ENCODE measurements at places on chromosomes 11 and 22.

- no peak for DNase-seq
These were observed 11.0 kb downstream of the RPL27A start for GRCh38 chr11:8693555-8693954.

DNA sequence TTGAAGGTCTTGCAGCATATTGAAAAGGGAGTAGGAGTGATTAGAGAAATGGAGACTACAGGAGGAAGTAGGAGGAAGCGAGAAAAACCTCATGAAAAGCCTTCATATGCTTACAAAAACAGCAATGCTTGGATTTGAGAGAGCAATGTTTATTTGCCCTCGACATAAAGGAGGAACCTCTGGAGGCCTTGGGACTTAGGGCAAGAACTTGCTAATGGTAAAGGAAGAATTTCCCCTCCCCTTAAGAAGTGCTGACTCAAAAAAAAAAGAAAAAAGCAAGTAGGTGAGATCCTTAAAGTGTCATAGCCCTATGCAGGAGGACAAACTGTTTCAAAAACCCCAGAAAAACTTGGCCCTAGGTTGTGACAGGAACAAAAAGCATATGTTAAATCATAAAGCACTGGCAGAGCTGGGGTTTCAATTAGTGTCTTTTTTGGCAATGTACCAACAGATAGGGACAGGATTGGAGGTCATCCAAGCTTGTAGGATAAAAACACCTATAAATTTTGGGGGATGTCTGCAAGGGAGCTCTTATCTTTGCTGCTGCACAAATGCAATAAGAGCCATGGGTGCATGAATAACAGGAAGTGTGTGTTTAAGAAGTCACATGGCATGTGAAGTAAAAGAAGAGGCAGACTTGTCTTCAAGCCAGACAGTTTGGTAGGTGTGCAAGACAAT is 4.9 kb downstream of the GLYAT start:
- no peak for DNase-seq

- no peak for DNase-seq
These were observed 266.9 kb downstream of the SOX6 start for GRCh38 chr11:16089481-16089880.

DNA sequence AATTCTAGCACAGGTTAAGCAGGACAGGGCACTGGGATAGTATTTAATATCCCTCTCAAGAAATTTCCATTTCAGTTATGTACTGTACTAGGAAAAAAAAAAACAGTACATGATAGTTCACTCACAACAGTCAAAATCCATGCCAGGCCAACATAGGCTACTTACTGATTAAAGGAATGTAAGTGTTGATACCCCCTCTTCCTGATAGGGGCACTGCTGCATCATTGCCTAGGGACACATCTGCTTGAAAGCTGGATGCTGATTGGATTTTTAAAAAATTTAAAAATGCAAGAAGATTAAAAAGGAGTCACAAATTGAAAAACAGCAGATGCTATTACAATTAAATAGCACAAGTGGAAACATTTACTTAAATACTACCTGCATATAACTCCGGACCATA is 43.4 kb downstream of the APOL5 start:
- DNase-seq: no peak

DNA sequence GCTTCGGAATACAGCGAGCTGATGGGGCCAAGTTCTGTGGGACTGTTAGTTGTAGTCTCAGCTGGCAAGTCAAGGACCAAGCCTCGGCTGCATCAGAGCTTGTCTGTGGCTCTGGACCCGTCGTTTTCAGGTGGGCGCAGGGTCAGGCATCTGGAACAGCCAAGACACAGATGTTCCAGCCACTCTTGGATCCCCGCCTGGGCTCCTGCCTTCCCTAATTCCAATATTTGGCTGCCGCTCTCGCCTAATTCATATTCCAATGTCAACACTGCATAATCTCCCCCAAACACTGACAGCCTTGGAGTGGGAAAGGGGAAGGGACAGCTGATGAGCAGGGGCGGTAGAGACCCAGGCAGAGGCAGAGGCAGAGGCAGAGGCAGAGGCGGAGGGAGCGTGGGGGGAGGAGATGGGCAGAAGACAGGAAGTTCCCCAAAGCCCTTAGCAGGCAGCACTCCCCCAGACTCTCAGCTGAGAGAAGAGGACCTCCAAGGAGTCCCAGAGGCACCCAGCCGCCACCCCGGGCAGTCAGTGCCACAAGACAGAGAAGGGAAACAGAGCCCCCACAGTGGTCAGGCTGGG is 49.6 kb upstream of the SLC35C1 start:
- DNase-seq: no peak

- no peak for DNase-seq
These were observed 220.2 kb downstream of the TBC1D22A start for GRCh38 chr22:46982635-46983034.

DNA sequence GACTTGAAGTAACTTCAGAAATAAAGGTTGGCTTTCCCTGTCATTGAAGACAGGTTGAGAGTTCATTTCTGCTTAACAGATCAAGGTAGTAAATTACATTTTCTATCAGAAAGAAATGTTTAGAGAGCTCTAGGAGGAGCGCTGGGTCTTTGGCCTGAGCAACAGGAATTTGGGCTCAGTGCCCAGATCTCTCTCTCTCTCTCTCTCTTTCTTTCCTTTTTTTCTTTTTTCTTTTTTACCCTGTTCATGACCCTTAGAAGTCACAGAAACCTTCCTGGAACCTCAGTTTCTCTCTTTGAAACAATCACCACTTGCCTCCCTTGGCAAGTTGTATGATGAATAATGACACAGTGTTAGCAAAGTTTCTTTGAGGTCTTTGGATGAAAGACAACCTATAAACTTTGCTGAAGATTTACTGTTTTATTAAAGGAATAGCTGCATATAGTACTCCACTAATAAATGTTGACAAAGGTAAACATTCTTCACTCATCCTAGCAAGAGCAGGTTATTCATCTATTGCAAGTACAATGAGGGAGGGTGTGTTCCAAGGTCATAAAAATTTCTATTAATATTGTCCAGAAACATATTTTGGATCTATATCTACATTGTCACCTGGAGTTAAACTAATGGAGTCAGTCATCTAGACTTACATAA is 35.5 kb upstream of the RASSF10 start:
- DNase-seq: no peak

DNA sequence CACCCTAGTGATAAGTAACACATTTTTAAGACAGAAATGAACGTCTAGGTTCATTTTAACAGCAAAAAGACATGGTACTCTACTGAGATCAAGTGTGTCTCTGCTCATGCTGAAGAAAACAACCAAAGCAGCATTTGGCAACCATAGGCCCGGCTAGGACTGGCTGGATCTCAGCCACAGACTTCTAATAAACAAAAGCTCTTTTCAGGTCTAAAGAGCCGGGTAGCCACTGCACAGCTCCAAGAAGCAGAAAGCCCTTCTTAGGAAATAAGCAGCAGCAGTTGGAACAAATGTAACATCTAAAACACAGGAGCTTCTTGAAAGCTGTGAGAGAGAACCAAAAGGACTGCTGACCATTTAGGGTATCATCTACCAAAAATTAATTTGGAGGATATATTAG is 37.6 kb downstream of the PITPNB start:
- no peak for DNase-seq

- no peak for DNase-seq
These were observed 80.5 kb upstream of the LINC01488 start for GRCh38 chr11:69400771-69401590.

DNA sequence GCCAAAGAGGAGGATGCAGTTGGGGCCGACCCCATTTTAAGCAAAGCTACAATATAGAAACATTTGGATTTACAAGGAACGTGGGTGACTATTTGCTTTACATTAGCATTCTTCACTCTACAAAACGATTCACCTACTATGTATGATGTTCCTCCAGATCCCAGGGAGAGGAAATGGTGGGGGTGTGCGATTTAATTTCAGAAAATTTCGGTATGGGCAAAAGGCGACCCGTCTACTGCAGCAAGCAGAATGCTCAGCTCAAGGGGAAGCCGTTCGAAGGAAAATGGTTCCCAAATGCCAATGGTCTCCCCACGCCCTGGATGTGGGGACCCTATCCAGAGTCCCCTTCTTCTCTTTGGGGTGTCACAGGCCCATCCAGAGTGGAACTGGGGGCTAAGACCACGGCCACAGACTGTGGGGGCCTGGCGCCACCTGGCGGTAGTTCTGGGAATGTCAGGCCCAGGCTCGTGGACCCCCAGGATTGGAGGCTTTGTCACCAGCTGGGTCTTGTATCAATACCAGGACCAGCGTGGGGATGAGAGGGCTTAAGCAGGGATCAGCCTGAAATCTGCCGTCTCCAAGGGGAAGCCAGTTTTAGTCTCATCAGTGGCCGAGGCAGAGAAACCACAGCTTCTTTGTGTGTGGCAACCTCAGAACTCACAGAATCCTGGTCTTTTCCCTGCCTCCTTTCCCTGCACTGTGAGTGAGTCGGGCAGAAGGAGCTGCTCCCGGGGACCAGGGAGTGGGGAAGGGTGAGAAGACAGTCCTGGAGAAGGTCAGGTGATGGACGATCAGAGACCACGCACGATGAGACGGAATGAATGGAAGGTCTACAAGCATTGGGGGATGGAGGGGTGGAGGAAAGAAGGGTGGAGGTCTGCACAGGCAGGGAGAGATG is 8.4 kb downstream of the LRRC10B start:
- DNase-seq: peak; percentile 26

GRCh38 chr22:43411869-43412807 is at the start of gene MPPED1:
Gene MPPED1, plus strand, starts transcription at chr22:43412014. Its CDS starts 12,972 bp downstream, at chr22:43424986.
- DNase-seq: no peak

GRCh38 chr22:30869667-30870395 is 98.7 kb downstream of the MORC2 start:
- no peak for DNase-seq

- DNase-seq: no peak
These were observed 5.2 kb downstream of the CYTH4 start for GRCh38 chr22:37287550-37287951.

DNA sequence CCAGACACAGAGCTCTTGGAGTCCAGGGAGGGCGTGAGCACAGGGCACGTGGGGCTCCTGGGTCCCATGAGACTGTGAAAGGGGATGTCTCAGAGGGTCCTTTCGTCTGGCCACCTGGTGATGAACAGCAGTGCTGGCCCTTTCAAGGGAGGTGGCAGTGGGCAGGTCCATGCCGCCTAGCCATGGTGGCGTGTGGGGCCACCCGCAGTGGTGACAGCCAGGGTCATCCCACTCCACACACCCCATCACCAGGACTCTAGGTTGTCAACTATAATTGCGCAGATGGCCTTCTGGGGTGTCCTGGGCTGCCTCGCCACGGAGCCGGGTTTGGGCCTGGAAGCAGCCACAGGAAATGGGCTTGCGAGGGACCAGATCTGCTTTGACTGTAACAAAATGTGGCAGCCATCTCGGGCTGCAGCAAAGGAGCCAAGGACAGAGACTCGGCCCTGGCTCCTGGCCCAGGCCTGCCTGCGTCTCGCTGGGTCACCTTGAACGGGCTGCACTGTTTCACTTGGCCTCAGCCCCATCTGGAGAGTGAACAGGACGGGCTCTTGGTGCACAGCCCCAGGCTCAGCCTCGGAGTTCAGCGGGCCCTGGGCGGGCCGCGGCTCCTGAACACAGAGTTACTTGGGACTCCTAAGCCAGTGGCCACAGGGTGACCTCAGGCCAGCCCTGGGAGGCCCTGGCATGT is 1350.5 kb downstream of the BRD1 start:
- DNase-seq: no peak

- peak; percentile 10 for DNase-seq
These were observed 56.1 kb downstream of the PIWIL4 start for GRCh38 chr11:94623120-94623735.

GRCh38 chr11:111177037-111177871 is 68.3 kb upstream of the POU2AF2 start:
- DNase-seq: no peak

GRCh38 chr11:86737230-86737629 is 63.1 kb upstream of the PRSS23 start:
- DNase-seq: no peak

GRCh38 chr11:105315287-105315686 is 175.7 kb upstream of the CARD18 start:
- DNase-seq: no peak

- DNase-seq: no peak
These were observed 5.3 kb downstream of the KCNK7 start for GRCh38 chr11:65590240-65590738.

- DNase-seq: no peak
These were observed 135.3 kb downstream of the KIF18A start for GRCh38 chr11:27972522-27973170.

GRCh38 chr11:62881579-62882430 is 1.1 kb downstream of the SLC3A2 start:
- DNase-seq: peak; percentile 95

DNA sequence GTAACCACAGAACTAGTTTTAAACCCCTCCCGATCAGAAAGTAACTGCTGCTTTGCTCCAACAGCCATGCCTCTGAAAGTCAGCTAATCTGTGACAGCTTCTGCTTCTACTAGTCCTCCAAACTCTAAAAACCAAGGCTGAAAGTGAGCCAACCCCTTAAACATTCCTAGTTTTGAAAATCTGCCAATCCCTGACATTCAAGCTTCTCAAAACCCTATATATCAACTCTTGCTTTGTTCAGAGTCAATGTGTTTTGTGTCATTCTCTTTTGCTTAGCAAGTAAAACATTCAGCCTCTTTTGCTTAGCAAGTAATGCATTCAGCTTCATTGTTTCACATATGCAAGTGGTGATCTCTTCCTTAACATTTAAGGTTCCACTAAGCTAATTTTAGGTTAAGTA is 56.9 kb downstream of the ATG16L2 start:
- no peak for DNase-seq

GRCh38 chr11:47060807-47061206 is 115.9 kb downstream of the ARFGAP2 start:
- DNase-seq: no peak

GRCh38 chr11:57604296-57605027 is 7.0 kb downstream of the SERPING1 start:
- no peak for DNase-seq

DNA sequence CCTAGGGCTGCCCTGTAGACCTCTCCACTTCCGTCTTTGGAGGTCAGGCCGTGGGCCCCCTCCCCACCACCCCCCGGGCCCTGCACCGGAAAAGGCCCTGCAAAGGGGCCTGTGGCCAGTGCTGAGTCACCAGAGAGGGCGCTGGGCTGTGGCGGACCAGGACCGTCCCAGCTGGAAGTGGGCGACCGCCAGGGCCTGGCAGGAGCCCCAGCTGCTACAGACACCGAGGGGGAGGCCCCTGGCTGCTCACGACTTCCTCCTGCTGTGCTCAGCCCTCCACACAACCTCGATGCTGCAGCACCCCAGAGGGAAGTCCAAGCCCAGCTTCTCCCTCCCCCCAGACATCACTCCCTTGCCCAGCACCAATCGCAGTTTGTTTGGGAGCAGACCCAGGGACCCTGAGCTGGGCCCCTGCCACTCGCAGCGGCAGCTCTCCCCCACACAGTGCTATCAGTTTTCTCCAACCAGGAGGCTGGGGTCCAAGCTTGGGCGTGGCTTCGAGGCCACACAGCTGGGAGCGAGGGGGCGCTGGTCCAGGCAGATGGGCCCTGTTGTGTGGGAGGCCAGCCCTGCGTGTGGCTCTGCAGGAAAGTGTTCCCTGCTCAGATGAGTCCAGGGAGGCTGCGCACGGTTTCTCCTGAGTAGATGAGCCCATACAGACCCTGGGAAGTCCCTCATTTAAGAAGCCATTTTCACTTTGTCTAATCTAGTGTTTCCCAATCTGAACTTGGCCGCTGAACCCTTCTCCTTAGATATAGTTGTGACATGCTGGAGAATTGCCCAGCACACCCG is 5.6 kb upstream of the SH3BP1 start:
- DNase-seq: no peak

Data from T follicular helper cell (primary cell).